ENCODE measurements at places on chromosomes 4 and X.

DNA sequence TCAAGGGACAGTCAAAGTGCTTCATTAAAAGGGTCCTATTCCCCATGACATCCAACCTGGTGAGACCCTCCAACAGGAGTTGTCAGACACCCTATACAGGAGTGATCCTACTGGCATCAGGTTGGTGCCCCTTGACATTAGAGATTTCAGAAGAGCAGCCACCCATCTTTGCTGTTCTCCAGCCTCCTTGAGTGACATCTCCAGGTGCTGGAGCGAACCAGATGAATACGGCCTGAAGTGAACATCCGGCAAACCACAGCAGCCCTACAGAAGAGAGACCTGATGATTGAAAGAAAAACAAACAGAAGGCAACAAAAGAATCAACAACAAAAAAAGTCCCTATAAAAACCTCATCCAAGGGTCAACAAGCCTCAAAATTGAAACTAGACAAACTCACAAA is 146.1 kb upstream of the PBDC1 start:
- no peak for DNase-seq

- DNase-seq = no peak
Observed at GRCh38 chr4:88477229-88477860, 20.4 kb downstream of the HERC5 start.

GRCh38 chr4:161658676-161659075 is 505.1 kb downstream of the FSTL5 start:
- no peak for DNase-seq

GRCh38 chr4:15003401-15003890 is 1.2 kb downstream of the CPEB2 start:
- DNase-seq = peak; percentile 37

DNA sequence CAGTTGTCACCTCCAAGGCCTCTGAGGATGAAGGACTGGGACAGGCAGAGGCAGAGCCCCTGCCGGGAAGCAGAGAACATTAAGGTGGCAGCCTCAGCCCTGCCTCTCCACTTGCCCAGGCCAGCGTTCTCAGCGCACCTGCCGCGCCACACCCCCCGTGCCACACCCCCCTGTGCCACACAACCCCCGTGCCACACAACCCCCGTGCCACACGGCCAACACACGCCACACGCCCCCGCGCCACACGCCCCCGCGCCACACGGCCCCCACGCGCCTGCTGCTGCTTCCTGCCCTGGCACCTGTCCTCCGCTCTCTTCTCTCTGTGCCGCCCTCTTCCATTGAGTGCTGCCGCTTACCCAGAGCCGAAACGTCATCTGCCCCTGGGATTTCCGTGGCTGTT is 58.0 kb upstream of the ZFP42 start:
- no peak for DNase-seq

Measured in neural crest cell (in vitro differentiated cells).